ENCODE measurements at places on chromosomes 6 and 20.

DNA sequence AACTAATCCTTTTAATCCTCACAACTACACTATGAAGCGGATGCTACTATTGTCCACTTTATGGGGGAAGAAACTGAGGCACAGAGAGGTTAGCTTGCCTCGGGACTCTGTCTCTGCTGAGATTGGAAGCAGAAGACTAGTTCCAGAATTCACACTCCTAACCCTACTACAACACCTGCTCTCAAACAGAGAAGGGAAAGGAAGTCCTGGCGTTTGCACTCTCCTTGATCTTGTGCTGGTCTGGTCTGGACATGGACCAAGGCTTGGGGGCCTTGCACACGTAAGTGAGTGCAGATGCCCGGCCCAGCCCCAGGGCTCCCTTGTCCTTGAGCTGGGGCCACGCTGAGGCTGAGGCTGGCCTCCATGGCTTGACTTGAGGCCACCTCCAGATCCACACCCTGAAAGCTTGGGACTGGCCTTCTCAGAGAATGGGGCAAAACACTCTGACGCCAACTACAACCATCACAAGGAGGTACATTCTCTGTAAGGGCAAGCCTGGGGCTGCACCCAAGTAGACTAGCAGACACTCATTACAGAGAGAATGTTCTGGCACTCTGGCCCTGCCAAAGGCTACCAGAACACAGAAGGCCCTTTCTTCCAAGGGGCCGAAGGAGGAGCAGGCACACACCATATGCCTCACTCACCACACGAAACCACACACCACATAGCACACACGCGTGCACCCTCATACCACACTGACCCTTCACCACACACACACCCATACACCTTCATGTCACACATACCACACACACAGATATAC lies 33.3 kb upstream of the EZR start:
- no peak overlapping the region for H3K27ac ChIP-seq
- H3K4me1 ChIP-seq: peaks cover 33% of the 10 kb centered on the region
- H3K36me3 ChIP-seq: no peaks in the 10 kb centered on the region
- no peaks in the 10 kb centered on the region for H3K27me3 ChIP-seq
- DNase-seq: no peak

DNA sequence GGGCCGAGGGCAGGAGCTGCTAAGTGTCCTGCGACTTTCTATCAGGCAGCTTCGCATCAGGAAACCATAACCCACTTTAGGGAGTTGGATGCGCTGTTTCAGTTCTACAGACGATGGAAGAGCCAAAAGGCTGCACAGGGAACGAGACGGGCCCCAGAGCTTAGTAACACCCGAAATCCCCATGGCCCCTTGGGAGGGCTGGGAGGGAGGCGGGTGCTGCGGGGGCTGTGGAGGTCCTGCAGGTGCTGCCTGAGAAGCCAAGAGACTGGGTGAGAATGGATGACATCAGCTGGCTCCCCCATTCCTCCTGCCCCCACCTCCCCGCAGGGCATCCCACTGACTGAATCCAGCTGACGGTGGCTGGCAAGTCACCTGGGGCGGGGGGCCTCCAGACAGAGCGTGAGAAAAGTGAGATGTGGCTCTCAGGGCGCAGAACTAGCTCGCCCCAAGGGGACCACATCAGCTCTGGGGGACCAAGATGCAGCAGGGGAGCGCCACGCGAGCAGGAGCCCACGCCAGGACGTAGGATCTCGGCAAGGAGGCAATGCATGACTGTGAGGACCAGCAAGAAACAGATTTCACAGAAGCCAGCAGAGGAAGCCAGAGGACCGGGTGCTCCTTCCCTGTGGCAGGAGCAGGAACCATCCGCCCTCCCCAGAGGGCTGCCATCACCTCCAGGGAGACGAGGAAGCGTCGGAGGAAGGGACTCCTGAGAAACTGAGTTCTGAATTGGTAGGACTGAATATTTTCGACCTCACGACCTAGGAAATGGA lies 36.8 kb downstream of the PNLDC1 start:
- H3K4me3 ChIP-seq: no peak overlapping the region
- peaks cover 16% of the 10 kb centered on the region for H3K4me1 ChIP-seq
- no peak for DNase-seq
- peaks cover 4% of the 10 kb centered on the region for H3K27me3 ChIP-seq

- H3K27me3 ChIP-seq: no peaks in the 10 kb centered on the region
- peaks cover 57% of the 10 kb centered on the region for H3K36me3 ChIP-seq
- DNase-seq: no peak
- H3K4me3 ChIP-seq: no peak overlapping the region
- H3K27ac ChIP-seq: no peak overlapping the region
Observed at GRCh38 chr6:149230712-149231460, 86.6 kb upstream of the TAB2 start.

DNA sequence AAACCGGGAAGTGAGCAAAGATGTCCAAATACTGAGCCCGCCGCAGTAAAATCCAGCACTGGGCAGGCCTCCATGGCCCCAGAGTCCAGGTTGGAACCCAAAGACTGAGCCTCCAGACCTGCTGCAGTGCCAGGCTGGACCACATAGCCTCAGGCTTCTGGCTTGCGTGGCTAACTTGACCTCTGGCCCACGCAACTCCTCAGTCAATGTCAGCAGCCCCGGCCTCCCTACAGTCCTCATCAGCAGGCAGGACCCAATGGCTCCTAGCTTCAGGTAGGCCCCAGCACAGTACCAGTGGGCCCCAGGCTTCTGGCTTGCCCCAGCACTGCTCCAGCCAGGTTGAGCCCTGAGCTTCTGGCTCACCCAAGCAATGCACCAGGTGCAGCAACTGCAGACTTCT lies 245.1 kb upstream of the AFDN start:
- no peak for DNase-seq
- H3K27me3 ChIP-seq: peaks cover 17% of the 10 kb centered on the region
- H3K27ac ChIP-seq: no peak overlapping the region

DNA sequence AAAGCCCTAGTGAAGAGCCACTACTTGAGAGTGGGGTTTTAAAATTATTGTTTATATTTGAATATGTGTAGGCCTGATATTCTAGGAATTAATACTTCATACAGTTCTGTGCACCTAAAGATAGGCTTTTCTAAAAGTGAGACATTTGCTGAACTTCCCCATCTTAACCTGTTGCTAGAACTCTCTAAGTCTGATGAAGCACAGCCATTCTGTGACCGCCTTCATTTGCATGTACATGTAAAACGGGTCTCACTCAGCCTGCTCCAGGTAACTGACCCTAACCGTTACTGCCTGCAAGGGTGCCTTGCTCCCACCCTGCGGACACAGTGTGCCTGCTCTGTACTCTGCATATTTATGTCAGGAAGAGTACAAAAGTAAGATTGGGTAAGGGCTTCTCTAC lies 44.3 kb upstream of the IRF4 start:
- no peaks in the 10 kb centered on the region for H3K27me3 ChIP-seq
- H3K36me3 ChIP-seq: peaks cover 19% of the 10 kb centered on the region
- no peak overlapping the region for H3K27ac ChIP-seq
- DNase-seq: no peak
- H3K4me1 ChIP-seq: peaks cover 2% of the 10 kb centered on the region

GRCh38 chr6:26157251-26158075 lies 70.2 kb downstream of the HFE start:
- peak overlapping the region; percentile 94 for H3K4me3 ChIP-seq
- H3K4me1 ChIP-seq: peaks cover 41% of the 10 kb centered on the region
- H3K27ac ChIP-seq: peak overlapping the region; percentile 98
- H3K36me3 ChIP-seq: peaks cover 28% of the 10 kb centered on the region
- no peak for DNase-seq

GRCh38 chr20:3000852-3001523 lies 42.4 kb upstream of the GNRH2 start:
- H3K4me3 ChIP-seq: no peak overlapping the region
- DNase-seq: no peak
- H3K4me1 ChIP-seq: no peaks in the 10 kb centered on the region
